Stimulated activated CD4-positive, alpha-beta T cell treated with anti-CD3 and anti-CD28 coated beads, Interleukin-1b, Interleukin-23, amount 100 ng/mL, for 1 hour (primary cell): ENCODE measurements at places on chromosomes 11 and 22.

- no peak for DNase-seq
Measured at GRCh38 chr11:134398079-134398444, 14.0 kb downstream of the B3GAT1 start.

DNA sequence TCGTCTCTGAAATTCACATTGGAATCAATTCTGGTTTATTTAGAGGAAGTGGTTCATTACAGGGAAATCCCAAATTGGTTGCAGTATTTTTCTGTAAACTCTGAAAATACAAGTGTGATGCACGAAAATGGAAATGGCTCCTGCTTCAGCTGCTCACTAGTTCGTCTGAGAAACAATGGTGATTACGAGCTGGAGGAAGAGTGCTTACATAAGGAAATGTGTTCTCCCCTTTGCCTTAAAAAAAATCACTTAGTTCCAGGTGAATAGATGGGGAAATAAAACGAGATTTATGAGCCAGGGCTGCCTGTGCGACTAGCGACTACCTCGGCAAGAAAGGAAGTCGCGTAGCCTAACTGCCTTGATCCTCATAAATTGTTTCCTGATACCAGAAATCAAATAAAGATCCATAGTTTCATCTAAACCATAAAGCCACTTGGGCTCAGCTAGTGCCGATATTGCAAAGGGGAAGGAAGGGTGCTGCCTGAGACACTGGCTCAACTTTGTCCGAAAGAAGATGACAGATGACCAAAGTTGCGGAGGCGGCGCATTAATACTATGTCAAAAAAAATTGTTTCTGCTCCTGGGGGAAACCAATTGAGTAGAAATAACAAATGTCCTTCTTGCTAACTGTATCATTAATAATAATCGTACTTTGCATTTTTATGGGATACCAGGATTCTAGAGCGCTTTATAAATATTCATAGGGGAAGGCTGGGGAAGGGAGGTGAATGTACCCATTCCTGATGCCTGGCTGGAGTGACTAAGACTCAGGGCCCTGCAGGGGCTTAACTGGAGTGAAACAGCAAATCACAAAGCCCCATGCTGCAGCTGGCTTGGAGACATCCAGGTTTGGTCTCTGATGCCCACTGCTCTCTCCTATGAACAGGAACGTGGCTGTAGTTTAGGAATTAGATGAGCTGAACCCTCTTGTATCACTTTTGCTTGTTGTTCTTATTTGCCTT is 185.7 kb downstream of the BLID start:
- no peak for DNase-seq

- no peak for DNase-seq
Measured at GRCh38 chr22:16933291-16934282, 74.4 kb downstream of the GAB4 start.

DNA sequence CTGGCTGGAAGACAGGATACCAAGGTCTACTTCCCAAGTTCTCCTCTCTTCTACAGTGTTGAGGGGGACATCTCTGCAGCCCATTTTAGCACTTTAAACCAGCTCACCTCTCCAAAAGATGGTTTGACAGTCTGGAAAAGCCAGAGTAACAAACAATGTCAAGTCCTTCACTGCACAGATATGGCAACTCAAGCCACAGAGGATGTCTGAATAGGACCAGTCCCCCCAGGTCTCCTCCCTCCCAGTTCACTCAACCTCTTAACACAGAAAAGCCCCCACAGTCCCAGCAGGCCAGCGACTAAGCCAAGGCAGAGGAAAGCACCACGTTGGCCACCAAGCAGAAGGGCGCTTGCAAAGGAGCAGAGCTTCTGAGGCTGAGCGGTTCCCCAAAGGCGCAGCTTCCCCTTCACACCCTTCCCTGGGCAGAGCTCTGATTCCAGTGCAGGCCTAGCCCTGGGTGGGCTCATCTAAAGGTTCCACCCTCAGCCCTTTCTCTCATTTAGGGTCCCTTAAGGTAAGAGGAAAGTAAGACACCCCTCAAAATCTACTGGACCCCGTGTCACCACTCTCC is 62.7 kb downstream of the PAK1 start:
- no peak for DNase-seq

GRCh38 chr11:102546923-102547471 is 16.4 kb upstream of the MMP7 start:
- no peak for DNase-seq

- DNase-seq, result no peak
Measured at GRCh38 chr11:127006311-127006710, 5.7 kb upstream of the KIRREL3 start.

DNA sequence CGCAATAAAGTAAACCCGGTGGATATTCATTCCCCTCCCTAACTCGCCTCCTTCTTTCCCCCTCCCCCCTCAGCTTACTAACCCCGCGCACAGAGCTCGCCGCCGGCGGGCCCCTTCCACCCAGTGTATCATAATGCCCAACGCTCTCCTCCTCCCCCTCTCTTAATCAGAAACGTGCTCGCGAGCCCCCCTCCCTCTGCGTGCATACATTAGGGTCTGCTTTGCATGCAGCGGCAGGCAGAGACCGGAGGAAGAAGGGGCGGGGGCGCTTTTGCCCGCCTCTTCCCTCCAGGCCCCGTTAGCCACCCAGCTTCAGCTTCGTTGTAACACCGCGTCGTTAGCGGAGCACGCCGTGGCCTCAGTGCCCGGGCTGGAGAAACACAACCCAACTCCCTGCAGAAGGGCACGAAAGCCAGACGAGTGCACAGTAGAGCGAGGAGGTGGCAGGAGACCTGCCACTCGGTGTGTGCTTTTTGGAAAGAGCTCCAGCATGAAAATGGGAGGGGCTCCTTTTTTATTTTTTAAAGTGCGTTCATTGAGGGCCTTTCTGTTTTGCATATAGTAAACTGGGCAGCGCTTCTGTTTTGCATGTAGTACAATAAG is 901 bp upstream of the KMT2A start:
- no peak for DNase-seq

DNA sequence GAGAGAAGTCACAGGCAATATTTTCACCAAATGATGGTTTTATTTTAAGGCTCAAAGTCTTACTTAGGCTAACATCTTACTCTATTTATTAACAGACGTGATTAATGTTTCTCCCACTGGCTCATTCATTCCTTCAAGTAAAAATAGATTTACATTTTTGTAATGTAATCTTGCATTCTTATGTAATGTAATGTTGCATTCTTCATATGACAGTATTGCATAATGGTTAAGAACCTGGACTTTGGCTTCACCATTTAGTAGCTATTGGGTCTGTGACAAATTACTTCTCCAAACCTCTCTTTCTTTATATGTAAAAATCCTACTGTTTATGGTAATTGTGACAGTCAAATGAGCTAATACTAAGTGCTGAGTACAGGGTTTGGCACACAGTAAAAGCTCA is 3.3 kb upstream of the DIXDC1 start:
- no peak for DNase-seq

DNA sequence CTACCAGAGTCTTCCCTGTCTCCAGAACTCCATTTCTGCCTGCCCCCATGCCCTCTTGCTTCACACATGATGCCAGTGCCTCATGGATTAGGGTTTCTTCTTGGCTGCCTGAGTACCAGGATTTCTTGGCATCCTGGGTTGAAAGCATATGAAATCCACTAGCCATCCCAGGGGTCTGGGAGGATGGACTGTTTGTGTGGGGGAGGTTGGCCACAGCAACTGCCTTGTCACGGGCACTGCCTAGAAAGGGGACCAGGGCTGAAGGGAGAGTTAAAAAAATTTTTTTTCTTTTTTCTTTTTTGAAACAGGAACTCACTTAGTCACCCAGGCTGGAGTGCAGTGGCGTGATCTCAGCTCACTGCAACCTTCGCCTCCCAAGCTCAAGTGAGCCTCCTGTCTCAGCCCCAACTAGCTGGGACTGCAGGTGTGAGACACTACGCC is 4.2 kb downstream of the USP35 start:
- DNase-seq, result no peak

GRCh38 chr11:113119074-113119473 is 157.9 kb downstream of the NCAM1 start:
- no peak for DNase-seq

DNA sequence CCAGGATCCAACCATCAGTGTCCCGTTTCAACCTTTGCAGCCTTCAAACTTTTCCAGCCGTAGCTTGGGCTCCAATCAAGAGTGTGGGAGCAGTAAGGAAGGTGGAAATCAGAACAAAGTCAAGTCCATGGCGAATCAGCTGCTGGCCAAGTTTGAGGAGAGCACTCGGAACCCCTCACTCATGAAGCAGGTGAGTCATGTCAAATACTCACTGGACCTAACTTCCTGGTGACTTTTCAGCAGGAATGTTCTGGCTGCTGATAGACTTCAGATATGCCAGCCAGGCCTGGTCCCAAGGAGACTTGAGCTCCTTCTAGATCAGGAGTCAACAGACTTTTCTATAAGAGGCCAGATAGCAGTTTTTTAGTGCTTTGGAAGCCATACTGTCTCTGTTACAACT is 129.0 kb downstream of the MICAL2 start:
- no peak for DNase-seq

- DNase-seq, result no peak
Measured at GRCh38 chr11:67499808-67500483, 5.2 kb downstream of the PITPNM1 start.

DNA sequence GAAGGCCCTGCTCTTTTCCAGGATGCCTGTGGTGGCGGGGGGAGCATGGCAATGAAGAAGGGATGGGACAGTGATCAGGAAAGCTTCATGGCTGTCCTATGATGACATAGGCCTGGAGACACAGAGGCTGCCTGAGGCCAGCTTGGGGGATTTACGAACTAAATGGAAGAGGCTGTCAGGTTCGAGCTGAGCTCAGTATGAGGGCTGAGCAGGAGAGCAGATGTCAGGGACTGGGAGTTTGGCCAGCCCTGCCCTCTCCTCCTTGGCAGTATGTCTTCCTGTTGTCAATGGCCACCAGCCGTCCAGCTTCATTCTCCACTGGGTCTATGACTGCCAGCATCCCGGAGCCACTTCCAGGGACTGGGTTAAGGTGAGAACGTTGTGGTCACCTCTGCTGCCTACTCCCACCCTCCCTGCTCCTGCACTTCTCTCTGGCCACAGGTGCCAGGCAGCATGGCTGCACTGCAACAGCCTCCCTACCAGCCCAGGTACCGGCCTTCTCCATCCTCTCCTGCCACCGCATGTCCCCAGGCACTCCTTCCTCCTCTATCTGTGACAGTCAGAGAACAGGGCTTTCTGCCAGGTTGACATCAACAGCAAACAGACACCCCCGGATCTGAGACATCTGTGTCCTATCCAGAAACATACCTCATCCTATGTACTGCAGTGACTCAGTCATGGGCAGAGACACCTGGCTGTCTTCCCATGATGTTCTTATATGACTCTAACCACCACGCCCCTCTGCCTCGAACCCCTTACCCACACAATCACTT is 75.1 kb downstream of the KIRREL3 start:
- DNase-seq, result no peak

GRCh38 chr22:17700778-17701177 is 62.2 kb downstream of the BCL2L13 start:
- no peak for DNase-seq

GRCh38 chr22:23509571-23510302 is 70.4 kb downstream of the IGLL1 start:
- DNase-seq, result no peak

GRCh38 chr11:44188643-44189042 is 93.2 kb downstream of the EXT2 start:
- DNase-seq, result no peak

DNA sequence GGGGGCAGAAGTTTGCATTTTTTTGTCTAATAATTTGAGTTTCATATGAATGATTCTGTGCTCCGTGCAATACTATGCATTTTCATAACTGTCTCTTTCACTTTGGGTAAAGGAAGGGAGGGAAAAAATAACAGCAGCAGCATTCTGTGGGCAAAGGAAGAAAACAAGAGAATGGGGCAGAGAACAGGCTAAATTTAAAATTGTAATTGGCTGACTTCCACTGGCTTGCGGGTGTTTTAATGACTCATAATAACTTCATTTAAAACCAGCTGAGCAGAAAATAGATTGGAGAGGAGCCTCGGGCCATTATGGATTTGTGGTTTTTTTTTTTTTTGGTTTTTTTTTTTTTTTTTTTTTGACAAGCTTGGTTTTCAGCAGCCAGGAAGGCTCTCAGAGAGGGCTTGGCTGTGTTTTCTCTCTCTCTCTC is 107.4 kb downstream of the ZBTB16 start:
- DNase-seq, result no peak

DNA sequence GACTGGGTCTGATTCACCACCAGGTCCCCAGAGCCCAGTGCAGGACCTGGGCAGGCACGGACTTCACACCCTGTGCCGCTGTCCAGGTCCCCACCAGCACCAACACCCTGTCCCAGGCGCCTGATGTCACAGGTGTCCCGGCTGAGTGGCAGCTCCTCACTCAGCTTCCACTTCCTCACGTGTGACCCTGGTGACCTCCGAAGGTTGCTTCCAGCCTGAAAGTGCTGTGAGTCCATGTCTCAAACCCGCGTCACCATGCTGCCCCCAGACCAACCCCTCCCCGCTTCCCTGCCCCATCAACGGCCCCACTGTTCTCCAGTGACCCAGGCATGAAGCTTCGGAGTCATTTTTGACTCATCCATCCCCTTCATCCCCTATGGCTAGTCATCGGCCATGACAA is 25.7 kb upstream of the PICK1 start:
- no peak for DNase-seq

GRCh38 chr11:13183094-13183825 is 94.3 kb upstream of the BMAL1 start:
- no peak for DNase-seq

DNA sequence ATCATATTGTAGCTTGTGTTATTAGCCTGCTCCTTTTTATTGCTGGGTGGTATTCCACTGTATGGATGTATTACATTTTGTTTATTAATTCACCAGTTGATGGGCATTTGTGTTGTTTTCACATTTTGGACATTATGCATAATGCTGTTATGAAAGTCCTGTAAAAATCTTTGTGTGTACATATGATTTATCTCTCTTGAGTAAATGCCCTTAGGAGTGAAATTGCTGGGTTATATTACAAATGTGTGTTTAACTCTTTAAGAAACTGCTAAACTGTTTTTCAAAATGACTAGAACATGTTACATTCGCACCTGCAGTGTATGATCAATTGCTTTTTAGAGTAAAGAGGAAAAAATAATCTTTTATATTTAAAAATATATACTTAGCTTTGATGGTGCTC is 54.4 kb upstream of the TP53I11 start:
- DNase-seq, result no peak

GRCh38 chr11:65640483-65641296 is 2.8 kb downstream of the SIPA1 start:
- DNase-seq, result no peak

DNA sequence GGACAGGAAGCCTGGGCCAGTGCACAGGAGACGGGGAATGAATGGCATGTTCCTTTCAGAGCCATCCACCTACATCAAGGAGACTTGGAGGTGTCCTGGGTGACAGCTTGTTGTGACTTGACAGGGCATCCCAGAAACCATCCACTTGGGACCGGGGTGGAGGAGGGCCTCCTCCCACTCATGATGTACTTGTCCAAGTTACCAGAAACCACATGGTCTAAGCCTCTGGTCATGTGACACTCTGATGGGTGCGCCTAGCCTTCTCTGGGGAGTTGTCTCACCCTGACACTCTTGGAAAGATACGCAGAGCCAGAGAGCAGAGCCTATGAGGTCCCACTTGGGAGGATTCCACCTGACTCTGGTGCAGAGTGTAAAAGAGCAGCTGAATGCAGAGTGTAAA is 21.6 kb upstream of the FXYD6 start:
- no peak for DNase-seq

- DNase-seq, result no peak
Measured at GRCh38 chr11:103656382-103656781, 380.1 kb upstream of the DDI1 start.
